Amygdala (tissue), 56 donors: ENCODE measurements at places on chromosomes 11 and 22.

GRCh38 chr11:1694064-1694845, 2.7 kb upstream of the KRTAP5-6 start:
- peak; percentile 85 for DNase-seq

DNA sequence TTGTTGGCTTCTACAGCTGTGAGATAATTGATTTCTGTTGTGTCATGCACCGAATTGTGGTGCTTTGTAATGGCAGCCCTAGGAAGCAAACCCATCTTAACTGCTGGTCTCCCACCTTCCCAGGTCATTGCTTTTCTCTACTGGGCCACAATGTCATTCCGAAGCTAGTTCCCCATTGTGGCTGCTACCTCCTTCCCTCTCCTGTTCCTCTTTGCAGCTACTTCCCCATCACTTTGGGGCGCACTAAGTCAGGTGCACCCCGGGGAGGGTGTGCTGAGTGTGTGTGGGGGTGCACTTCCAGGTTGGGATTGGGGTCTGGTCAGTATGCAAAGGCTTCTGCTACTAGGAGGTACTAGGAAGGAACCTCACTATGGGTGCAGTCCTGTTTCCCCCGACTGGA, 109.3 kb downstream of the ST3GAL4 start:
- DNase-seq: no peak

DNA sequence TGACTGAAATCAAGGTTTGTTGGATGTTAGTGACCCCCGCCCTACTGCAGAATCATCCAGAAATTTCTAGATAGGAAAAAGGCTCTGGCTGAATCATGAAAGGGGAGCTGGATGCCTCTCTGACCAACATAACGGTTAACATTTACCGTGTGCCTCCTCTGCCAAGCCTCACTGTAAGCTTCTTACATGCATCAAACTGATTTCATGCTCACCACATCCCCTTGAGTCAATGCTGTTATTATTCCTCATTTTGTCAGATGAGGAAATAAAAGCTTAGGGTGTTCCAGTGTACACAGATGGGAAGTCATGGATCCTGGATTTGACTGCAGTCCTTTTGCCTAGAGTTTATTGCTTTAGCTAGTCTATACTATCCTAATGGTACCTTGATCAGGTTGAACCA, 5.9 kb upstream of the HMOX1 start:
- DNase-seq: no peak

DNA sequence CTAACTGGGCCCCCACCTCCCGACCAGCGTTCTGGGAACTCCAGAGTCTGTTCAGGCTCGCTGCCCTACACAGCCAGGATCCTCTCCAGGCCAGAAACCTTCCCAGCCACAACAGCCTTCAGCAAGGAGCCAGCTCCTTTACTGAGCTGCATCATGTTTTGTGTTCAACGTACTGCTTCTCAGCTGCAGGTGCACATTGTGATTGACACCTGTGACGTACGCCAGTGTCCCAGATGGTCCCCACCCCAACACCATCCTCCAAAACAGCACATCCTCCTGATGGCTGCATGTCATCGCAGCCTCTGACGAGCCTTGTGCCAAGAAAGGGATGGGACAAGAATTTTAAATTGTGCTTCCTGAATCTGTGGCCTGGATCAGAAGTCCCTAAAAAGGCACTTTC, 117.5 kb downstream of the SPATA19 start:
- no peak for DNase-seq

- no peak for DNase-seq
Measured at GRCh38 chr22:37410174-37411055, 16.9 kb downstream of the ELFN2 start.

GRCh38 chr11:128824191-128825049, 42.7 kb downstream of the KCNJ1 start:
- no peak for DNase-seq

- DNase-seq: no peak
Measured at GRCh38 chr11:26865703-26866102, 128.2 kb upstream of the FIBIN start.

- no peak for DNase-seq
Measured at GRCh38 chr22:39237318-39238100, 7.3 kb downstream of the PDGFB start.

DNA sequence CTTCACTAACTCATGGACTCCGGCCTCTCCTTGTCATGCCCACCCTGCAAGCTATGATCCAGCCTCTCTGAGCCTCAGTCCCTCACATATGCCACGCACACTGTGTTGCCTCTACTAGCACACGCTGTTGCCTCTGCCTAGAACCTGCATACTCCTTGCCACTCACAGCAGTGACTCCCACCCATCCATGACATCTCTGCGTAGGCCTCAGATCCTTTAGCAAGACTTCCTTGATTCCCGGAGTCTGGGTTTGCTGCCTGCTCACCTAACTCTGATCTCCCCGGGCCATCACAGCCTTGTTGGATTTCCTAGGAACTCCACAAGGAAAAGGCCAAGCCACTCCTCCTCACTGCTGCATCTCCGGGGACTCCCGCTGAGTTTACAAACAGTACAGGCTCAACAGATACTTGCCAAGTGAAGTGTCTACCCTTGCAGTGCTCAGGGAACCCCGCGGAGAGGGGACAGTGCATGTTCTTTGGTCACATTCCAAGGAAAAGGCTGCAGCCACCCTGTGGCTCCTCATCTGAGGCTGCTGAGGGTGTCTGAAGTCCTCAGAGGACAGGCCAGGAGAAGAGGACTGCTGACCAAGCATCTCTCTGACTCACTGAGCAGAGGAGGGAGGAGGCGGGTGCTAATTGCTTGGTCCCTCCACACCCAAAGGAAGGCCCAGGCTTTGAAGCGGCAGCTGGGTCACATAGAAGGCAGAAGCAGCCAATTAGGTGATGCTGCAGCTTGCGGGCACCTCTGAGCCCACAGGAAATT, 42.4 kb upstream of the NAV2 start:
- no peak for DNase-seq

DNA sequence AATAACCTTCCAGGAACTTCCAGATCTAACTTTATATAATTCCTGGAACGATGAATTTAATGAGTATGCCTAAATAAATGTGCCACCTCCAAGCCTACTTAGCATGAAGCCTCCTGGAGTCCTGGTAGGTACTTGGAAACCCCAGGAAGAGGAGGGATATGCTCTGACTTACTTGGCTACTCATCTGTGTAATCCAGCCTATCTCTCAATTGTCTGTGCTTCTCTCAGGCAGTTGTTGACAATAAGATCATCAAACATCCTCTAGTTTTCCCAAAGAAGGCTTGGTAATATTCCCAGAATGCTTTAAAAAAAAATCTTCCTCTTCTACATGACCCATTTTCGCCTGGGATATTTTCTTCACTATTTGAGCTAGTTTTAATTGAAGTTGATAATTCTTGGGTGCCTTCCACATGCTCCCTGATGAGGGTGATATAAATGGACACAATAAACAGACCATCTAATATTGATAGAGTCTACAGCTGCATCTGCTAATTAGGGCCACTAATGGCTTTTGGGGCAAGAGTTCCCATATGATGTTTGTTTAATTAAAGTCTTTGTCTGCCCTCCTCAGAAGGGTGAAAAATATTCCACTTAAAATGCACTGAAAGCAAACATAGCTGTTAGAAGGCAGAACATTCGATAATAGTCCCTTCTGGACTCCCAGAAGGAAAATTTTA, 75.5 kb upstream of the RAB38 start:
- no peak for DNase-seq

GRCh38 chr11:122703541-122704272, 48.2 kb downstream of the UBASH3B start:
- DNase-seq: no peak
